ENCODE measurements at places on chromosomes 11 and 22.

DNA sequence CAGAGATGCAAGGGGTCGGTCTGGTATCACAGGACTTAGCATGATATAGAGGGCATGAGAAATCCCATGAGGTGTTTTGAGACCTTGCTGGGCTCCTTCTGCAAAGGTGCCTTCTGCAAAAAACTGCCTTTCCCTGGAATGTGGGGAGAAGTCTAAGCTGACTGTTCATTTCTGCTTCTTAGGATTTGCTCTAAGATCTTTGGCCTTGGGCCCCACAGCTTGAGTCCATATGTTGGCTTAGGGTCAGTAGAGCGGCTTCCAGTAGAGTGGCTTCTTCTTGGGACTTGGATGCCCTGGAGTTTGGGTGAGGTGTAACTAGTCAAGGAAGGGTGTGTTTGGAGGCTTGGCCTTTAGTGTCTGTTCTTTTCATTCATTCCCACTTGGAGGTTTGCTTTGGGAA lies 37.0 kb downstream of the AMPD3 start:
- no peak for DNase-seq

DNA sequence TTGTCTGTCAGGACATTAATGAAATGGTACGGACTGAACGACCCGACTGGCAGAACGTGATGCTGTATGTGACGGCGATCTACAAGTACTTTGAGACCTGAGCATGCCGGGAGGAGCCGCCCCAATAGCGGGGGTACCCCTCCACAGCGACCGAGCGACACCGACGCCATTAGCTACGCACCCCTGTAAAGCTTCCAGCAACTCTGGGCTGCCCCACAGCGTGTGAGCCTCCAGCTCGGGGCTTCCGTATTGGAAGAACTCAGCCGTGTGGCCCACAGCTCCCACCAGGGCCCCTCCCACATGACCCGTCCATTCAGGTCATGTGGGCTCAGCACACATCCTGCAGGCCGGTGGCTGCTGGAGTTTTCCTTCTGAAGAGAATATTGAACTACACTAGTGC lies 12.9 kb upstream of the ADORA2A start:
- no peak for DNase-seq

DNA sequence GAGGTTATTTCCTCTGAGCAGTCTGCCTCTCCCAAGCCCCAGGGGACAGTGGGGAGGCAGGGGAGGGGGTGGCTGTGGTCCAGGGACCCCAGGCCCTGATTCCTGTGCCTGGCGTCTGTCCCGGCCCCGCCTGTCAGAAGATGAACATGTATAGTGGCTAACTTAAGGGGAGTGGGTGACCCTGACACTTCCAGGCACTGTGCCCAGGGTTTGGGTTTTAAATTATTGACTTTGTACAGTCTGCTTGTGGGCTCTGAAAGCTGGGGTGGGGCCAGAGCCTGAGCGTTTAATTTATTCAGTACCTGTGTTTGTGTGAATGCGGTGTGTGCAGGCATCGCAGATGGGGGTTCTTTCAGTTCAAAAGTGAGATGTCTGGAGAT lies 3.1 kb downstream of the PIM3 start:
- DNase-seq = no peak

- no peak for DNase-seq
These were observed 12.6 kb downstream of the KLHL35 start for GRCh38 chr11:75420224-75421034.

DNA sequence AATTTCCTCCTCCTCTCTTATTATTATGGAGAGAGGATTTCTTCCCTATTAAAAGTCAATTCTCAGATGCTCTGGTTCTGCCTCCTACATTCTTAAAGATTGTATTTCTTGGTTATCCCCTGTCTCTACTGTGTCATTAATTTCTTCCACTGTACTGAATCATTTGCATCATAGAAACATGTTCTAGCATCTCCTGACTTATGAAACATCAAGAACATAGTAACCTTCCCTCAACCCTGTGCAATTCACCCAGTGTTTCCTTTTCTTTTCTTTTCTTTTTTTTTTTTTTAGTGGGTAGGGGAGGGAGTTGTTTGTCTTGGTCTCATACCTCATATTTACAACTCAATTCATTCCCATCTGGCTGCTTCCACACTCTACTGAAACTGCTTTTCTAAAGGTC lies 288.0 kb upstream of the PLET1 start:
- DNase-seq = no peak

DNA sequence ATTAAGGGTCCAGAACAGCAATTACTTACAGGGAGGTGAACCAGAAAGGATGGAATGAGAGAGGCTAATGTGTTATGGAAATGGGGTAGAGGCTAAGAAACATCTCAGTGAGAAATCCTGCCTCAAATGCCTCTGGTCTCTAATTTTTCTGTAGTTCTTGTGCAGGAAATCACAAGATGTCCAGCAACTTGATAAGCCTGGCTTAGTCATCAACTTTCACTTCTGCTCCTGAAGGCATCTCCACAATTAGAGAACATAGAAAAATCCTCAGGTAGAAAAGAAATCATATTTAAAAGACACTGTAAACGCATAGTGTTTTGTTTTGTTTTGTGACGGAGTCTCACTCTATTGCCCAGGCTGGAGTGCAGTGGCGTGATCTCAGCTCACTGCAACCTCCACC lies 18.7 kb downstream of the MRGPRX4 start:
- DNase-seq = no peak

- no peak for DNase-seq
These were observed 64.2 kb downstream of the PTPRJ start for GRCh38 chr11:48044577-48044976.
